ENCODE measurements at places on chromosomes 11 and 22.

DNA sequence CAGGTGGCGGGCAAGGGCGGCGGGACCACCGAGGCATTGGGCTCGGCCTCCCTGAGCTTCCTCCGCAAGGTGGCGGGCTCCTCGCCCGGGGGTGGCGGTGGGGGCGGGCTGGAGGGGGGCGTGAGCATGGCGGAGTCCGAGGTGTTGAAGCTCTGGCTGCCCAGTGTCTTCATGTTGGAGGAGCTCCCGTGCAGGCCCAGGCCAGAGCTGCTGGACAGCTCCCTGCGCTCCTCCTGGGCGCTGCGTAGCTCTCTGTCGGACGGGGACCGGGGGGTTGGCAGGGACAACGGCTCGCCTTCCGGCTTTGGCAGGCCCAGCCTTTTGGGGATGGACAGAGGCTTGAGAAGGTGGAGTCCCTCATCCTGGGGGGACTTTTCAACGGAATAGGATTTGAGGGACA is 43.9 kb upstream of the BID start:
- H3K27ac ChIP-seq = no peak overlapping the region
- no peak for ATAC-seq
- no peaks in the 10 kb centered on the region for H3K27me3 ChIP-seq
- no peak overlapping the region for H3K4me3 ChIP-seq

DNA sequence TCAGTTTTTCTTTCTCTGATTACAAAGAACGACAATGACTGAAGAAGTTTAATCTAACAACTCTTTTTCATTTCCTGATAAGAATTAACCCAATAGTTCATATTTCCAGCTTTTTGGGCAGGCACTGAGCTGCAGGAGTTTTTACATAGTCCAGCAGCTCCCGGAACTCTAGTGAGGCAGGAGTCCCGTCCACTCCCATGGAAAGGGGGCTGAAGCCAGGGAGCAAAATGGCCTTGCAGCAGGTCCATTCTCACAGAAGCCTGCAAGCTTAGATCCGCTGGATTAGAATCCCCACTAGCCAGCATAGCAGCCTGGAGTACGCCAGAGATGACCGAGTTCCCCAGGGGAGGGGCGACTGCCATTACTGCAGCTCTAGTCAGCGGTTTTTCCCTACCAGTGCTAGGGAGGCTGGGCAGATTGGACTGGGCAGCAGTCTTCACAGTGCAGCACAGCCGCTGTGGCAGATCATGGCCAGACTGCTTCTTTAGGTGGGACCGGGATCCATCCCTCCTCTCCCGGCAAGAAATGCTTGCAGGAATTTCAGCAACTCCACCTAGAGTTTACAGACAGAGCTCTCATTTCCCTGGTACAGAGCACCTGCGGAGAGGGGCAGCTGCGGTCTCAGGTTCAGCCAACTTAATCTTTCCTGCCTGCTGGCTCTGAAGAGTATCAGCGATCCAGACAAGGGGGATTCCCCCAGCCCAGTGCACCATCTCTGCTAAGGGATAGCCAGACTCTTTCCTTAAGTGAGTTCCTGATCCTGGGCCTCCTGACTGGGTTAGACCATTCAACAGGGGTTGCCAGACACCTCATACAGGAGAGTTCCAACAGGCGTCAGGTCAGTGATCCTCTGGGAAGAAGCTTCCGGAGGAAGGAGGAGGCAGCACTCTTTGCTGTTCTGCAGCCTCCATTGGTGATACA is 742 bp upstream of the CASP4 start:
- H3K27me3 ChIP-seq = no peaks in the 10 kb centered on the region
- peaks cover 17% of the 10 kb centered on the region for H3K36me3 ChIP-seq
- peaks cover 37% of the 10 kb centered on the region for H3K4me1 ChIP-seq
- H3K27ac ChIP-seq = peak overlapping the region; percentile 93
- peak overlapping the region; percentile 91 for H3K4me3 ChIP-seq

GRCh38 chr11:11421509-11421908 is 68.5 kb upstream of the CSNK2A3 start:
- H3K27me3 ChIP-seq = peaks cover 9% of the 10 kb centered on the region
- H3K4me3 ChIP-seq = no peak overlapping the region
- peaks cover 6% of the 10 kb centered on the region for H3K4me1 ChIP-seq
- H3K27ac ChIP-seq = no peak overlapping the region
- H3K36me3 ChIP-seq = no peaks in the 10 kb centered on the region
- no peak for ATAC-seq

DNA sequence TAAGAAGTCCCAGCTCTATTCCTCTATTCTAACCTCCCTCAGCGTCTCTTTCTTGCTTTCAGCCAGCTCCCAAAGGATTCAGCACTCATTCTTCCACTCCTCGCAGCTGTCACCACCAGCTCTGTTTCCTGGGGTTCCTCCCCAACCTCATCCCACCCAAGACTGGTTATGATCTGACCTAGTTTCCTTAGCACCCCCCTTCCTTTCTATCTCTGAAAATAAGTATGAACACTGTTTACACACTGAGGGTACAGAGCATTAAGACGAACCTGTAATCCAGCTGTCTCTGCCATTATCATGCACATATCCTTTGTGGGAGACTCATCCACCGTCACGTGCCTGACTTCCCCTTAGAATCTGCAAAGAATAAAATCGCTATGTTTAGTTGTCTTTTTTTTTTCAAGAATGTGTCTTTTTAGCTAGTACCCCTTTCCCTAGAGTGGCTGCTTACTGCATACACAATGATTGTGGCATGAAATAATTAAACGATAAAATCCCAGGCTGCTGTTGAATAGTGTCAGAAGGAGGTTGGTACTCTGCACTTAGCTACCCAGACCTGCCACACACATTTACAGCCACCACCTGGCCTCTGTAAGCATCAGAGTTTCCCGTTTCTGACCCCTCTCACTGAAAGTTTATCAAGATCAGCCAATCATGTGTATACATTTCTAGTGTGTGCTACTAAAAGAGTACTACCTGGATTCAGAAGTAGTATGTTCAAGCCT is 26.9 kb upstream of the CSTF3 start:
- peaks cover 5% of the 10 kb centered on the region for H3K4me1 ChIP-seq
- peaks cover 5% of the 10 kb centered on the region for H3K36me3 ChIP-seq
- no peak overlapping the region for H3K27ac ChIP-seq
- H3K4me3 ChIP-seq = no peak overlapping the region
- no peak for ATAC-seq

- no peak for ATAC-seq
- peaks cover 6% of the 10 kb centered on the region for H3K4me1 ChIP-seq
- H3K27me3 ChIP-seq = peaks cover 82% of the 10 kb centered on the region
- H3K36me3 ChIP-seq = no peaks in the 10 kb centered on the region
Observed at GRCh38 chr22:36819112-36819511, 2.3 kb upstream of the PVALB start.

GRCh38 chr22:27075028-27075678 is 417.8 kb downstream of the MIAT start:
- H3K27ac ChIP-seq = no peak overlapping the region
- ATAC-seq = no peak
- H3K36me3 ChIP-seq = no peaks in the 10 kb centered on the region
- peaks cover 17% of the 10 kb centered on the region for H3K27me3 ChIP-seq
- H3K4me1 ChIP-seq = peaks cover 6% of the 10 kb centered on the region

GRCh38 chr11:47003180-47003877 is 66.8 kb downstream of the CSTPP1 start:
- no peak for ATAC-seq
- no peak overlapping the region for H3K4me3 ChIP-seq
- peaks cover 31% of the 10 kb centered on the region for H3K4me1 ChIP-seq
- H3K27me3 ChIP-seq = no peaks in the 10 kb centered on the region
- peaks cover 31% of the 10 kb centered on the region for H3K36me3 ChIP-seq

- no peak overlapping the region for H3K27ac ChIP-seq
- no peak overlapping the region for H3K4me3 ChIP-seq
- no peaks in the 10 kb centered on the region for H3K27me3 ChIP-seq
- H3K4me1 ChIP-seq = no peaks in the 10 kb centered on the region
- no peak for ATAC-seq
Observed at GRCh38 chr11:56188602-56189001, 12.2 kb downstream of the OR5J2 start.

- peaks cover 53% of the 10 kb centered on the region for H3K36me3 ChIP-seq
- H3K4me3 ChIP-seq = no peak overlapping the region
- H3K4me1 ChIP-seq = peaks cover 15% of the 10 kb centered on the region
- H3K27me3 ChIP-seq = no peaks in the 10 kb centered on the region
Observed at GRCh38 chr11:17876827-17877226, 136.0 kb downstream of the SERGEF start.

- peaks cover 58% of the 10 kb centered on the region for H3K4me1 ChIP-seq
- no peaks in the 10 kb centered on the region for H3K27me3 ChIP-seq
- peak; percentile 83 for ATAC-seq
- peaks cover 73% of the 10 kb centered on the region for H3K36me3 ChIP-seq
Observed at GRCh38 chr11:7548659-7549274, 35.0 kb downstream of the PPFIBP2 start.

GRCh38 chr11:47258317-47258902 is 614 bp downstream of the NR1H3 start:
- peaks cover 18% of the 10 kb centered on the region for H3K4me1 ChIP-seq
- no peak overlapping the region for H3K4me3 ChIP-seq
- no peaks in the 10 kb centered on the region for H3K36me3 ChIP-seq
- no peak for ATAC-seq
- H3K27ac ChIP-seq = peak overlapping the region; percentile 10
- no peaks in the 10 kb centered on the region for H3K27me3 ChIP-seq

DNA sequence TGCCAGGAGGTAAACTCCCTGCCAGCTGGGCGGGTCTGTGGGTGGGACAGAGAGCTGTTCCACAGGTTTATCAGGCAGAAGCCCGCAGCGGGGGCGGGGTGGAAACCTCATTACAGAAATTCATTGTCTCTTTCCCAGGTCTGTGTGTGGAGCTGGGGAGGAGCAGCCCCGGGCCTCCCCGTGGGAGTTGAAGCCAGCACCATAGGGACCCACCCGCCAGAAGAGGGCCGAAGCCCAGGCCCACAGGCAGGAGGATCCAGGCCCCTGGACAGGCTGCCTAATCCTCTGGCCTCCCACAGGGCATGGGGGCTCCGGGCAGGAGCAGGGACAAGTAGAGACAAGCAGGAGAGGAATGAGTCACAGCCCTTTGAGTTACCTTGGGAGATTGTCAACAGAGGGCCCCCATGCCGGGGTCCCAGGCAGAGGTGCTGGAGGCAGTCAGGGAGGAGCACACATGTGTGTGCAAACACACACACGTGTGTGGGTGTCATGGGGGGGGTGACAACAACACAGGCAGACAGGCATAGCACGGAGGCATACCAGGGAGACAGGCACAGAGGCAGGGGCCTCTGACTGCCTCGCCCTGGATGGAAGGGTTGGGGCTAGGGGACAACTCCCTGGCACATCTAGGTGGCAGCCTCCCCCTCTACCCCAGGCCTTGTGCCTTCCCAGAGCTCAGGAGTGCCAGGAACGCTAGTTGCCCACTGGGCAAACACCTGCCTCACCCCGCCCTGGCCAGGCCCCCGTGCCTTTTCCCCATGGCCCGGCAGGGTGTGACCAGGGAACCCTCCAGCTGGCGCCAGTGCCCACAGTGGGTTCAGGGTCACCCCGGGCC is 1.4 kb downstream of the CDC42BPG start:
- no peaks in the 10 kb centered on the region for H3K27me3 ChIP-seq
- H3K27ac ChIP-seq = peak overlapping the region; percentile 80
- H3K4me1 ChIP-seq = peaks cover 32% of the 10 kb centered on the region
- no peaks in the 10 kb centered on the region for H3K36me3 ChIP-seq
- H3K4me3 ChIP-seq = peak overlapping the region; percentile 75

DNA sequence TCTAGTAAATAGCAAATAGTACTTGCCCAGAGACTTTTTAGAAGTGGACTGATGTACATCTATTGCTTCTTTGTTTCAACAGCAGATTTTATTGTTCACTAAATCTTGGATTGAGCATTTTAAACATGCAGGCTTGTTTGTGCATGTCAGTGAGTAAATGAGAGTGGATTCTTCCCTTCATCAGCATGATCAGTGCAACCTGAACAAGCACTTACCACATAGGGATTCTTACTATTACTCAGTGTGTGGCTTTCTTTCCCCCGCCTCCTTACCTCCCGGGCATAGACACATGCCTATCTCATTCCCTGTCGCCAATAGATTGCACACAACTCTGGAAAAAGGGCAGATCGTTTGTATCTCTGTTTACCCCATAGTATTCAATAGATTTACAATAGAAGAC is 197.5 kb downstream of the C11orf87 start:
- H3K27me3 ChIP-seq = no peaks in the 10 kb centered on the region
- ATAC-seq = no peak
- H3K4me1 ChIP-seq = no peaks in the 10 kb centered on the region
- H3K27ac ChIP-seq = no peak overlapping the region

DNA sequence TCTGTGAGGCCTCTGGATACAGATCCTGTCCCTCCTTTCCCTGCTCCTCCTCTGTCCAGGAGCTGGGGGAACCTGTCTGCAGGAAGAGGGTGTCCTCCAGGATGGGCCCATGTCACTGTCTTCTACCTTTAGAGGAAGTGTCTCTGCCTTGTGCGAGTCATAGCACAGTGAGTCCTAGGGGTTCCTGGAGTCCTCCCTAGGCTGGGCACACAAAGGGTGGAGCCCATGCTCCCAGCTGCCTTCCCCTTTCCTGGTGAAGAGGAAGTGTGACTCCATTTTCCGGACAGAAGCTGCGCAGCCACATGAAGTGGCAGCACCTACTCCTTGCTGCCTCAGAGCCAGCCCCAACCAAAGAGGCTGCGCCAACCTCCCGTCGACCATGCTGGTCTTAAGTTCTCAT is 112.2 kb downstream of the CTTN start:
- no peak for ATAC-seq
- peaks cover 12% of the 10 kb centered on the region for H3K27me3 ChIP-seq
- no peak overlapping the region for H3K27ac ChIP-seq
- no peaks in the 10 kb centered on the region for H3K36me3 ChIP-seq
- H3K4me1 ChIP-seq = no peaks in the 10 kb centered on the region

DNA sequence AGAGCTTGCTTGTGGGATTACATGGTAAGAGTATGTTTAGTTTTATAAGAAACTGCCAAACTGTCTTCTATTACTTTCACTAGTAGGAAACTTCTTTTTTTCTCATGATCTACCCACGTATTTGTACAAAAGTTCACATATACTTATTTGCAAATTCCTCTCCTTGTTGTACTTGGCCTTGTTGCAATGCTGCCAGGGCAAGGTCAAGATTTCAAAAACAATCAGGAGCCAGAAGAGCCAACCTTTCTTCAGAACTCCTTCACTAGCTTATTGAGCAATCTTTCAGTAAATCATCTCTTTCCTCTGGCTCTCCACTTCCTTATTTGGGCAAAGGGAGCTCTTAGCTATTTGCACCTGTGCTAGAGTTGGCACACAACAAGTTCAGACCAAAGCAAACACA is 9.7 kb downstream of the SRSF8 start:
- no peak overlapping the region for H3K27ac ChIP-seq
- ATAC-seq = no peak
- peaks cover 12% of the 10 kb centered on the region for H3K4me1 ChIP-seq
- H3K36me3 ChIP-seq = peaks cover 6% of the 10 kb centered on the region
- no peaks in the 10 kb centered on the region for H3K27me3 ChIP-seq
- H3K4me3 ChIP-seq = no peak overlapping the region

DNA sequence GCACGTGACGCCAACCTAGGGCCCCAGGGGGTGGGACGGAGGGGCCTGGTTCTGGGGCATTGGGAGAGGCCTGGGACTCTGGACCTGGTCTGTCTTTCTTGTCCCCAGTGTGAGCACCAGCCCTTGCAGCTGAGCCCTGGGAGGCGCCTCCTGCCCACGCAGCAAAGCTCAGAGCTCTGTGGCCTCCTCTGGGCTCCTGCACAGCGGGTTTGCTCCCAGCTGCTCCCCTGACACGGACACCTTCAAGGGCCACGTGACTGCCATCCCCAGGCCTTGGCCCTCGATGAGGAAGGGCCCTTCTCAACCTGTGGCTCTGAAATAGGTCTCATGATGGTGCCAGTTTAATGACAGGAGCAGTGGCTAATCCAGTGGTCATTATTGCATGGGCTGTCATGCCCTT is 31.5 kb upstream of the CCDC188 start:
- peaks cover 43% of the 10 kb centered on the region for H3K27me3 ChIP-seq
- no peak for ATAC-seq
- H3K4me3 ChIP-seq = no peak overlapping the region
- H3K36me3 ChIP-seq = no peaks in the 10 kb centered on the region
- H3K27ac ChIP-seq = no peak overlapping the region

- ATAC-seq = no peak
- no peaks in the 10 kb centered on the region for H3K27me3 ChIP-seq
- no peak overlapping the region for H3K4me3 ChIP-seq
Observed at GRCh38 chr22:46861468-46862367, 99.3 kb downstream of the TBC1D22A start.
